Stromal cell of bone marrow (primary cell): ENCODE measurements at places on chromosomes 6 and 20.

DNA sequence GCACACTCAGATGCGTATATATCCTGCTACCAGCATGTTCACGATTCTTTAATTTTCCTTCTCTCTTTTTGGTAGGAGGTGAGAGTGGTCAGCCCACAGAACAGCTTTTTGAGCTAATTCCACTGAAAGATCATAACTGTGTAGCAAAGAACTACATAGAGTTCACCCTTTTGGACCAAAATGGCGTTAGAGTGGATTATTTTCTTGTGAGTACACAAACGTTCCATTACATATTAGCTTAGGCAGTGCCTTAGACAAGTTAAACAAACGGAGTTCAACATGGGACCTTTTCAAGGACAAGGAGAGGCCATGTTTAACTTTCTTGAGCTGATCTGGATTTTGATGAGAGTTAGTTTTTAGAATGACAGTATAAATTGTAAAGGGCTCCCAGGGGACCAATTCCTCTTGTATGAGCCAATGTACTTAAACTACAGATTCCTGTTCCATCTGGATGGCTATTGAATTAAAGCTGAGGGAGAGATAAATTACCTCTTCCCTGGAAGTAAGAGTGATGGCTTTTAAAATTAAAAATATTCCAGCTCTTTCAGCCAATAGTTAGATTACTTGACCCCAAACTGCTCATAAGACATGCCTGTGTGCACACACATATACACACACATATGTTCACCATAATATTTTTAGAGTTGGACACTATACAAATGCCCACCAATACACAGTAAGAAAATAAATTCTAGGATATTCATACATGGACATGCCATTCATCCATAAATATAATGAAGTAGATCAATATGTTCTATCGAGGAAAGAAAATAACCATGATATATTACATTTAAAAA lies 25.6 kb upstream of the ARMH2 start:
- peak; percentile 25 for DNase-seq

- no peak for DNase-seq
Observed at GRCh38 chr6:143399176-143399575, 51.3 kb downstream of the ADAT2 start.

- DNase-seq = no peak
Observed at GRCh38 chr20:55935448-55936208, 69.7 kb downstream of the CBLN4 start.

DNA sequence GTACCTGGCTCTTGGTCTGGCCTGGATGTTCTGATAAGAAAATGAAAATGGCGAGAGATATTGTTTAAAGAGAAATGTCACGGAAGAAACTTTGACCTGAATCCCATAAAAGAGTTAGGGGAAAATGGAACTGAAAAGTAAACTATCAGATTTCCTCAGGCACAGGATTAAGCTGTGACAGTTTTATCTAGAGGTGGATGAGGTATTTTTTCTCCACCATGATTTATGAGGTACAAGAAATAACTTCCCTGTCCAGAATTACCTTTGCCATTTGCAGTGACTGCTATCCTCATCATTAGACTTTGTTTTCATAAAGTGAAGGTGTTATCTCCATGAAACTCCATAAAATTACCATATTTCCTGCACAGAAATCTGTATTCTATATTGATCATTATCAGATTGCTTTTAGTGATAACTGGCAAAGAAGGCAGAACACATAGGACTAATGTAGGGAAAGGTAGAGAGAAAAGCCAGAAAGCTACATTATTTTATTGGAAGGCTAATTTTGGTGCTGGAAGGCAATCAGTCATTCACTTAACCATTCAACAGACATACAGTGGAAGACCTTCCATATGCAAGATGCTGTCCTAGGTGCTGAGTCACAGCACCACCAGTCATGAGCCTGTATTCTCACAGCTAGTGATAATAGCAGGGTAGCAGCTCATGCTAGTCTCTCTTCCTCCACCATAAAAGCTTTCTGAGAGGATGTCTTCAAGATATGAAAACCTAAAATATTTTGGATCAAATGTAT lies 427.3 kb upstream of the CITED2 start:
- DNase-seq = no peak

GRCh38 chr6:3751077-3751729 lies at the start of gene PXDC1:
PXDC1 (minus strand) TSS chr6:3751713; CDS start chr6:3751531, 182 bp downstream.
- no peak for DNase-seq

- DNase-seq = peak; percentile 33
Observed at GRCh38 chr20:34709831-34710567, 5.9 kb downstream of the TP53INP2 start.

GRCh38 chr20:23116311-23117089 lies 30.4 kb upstream of the CD93 start:
- no peak for DNase-seq

- no peak for DNase-seq
Observed at GRCh38 chr6:53587291-53587690, 42.4 kb upstream of the GCLC start.

DNA sequence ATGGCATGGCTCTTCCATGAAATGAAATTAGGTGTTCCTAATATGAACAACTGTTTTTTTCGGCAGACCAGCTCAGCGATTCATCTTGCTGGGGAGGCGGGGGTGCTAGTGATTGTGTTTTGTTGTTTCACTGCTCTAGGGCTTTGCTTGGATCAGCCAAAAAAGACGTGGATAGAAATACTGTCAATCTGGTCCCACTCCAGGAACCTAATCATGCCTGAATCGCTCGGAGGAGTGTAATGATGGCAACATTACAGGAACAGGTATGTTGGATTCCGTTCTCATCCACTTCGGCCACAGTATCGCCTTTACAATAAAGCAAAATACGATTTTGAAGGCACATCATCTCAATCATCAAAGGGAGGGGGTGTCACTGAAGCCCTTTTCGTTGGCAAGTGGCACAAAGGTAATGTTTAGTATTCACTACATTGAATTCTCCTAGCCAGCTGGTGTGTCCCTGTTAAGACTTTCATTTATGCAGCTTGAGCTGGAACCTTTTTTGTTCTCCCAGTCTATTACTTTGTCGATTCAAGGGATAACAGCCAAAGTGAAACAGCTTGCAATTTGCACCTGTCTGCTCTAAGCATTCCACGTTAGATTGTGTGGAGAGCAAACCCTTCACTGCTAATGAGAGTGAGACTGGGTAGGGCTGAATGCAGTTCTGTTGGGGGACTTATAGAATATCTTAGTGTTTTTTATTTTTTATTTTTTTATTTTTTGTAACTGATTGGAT lies 477.7 kb downstream of the TFAP2A start:
- no peak for DNase-seq

- DNase-seq = no peak
Observed at GRCh38 chr20:46458866-46459750, 52.7 kb upstream of the ELMO2 start.

GRCh38 chr20:49729780-49730179 lies 16.1 kb upstream of the B4GALT5 start:
- peak; percentile 60 for DNase-seq

GRCh38 chr6:136860043-136860442 lies 37.7 kb downstream of the PEX7 start:
- DNase-seq = no peak

DNA sequence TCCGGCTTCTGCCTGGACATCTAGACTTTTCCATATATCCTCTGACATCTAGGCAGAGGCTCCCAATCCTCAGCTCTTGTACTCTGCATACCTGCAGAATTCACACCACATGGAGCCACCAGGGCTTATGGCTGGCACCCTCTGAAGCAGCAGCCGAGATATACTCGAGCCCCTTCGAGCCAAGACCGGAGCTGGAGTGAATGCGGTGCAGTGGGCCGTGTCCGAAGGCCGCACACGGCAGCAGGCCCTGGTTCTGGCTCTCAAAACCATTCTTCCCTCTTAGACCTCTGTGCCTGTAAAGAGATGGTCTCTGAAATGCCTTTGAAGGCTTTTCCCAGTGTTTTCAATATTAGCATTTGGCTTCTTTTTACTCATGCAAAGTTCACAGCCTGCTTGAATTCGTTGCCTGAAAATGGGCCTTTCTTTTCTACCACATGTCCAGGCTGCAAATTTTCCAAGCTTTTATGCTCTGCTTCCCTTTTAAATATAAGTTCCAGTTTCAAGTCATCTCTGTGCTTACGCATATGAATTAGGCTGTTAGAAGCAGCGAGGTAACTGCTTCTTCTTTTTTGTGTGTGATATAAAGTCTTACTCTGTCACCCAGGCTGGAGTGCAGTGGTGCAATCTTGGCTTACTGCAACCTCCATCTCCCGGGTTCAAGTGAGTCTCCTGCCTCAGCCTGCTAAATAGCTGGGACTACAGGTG lies 3.8 kb upstream of the SIRPB1 start:
- no peak for DNase-seq

DNA sequence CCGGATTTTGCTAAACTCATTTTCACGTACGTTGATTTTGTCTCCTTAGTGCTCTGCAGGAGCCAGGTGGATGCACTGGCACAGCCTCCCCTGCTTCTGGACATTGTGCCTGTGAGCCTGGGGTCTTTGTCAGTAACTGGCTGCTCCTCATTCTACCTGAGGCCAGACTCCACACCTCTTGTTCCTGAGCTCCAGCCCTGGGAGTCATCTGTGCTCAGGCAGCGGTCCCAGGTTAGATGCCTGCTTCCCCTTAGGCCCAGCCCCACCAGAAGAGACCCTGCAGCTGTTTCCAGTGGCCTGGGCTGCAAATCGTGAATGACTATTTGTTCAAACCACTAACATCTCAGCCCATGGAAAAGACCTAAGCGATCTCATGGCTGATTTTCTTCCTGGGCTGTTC lies 129.1 kb downstream of the ERMARD start:
- no peak for DNase-seq

DNA sequence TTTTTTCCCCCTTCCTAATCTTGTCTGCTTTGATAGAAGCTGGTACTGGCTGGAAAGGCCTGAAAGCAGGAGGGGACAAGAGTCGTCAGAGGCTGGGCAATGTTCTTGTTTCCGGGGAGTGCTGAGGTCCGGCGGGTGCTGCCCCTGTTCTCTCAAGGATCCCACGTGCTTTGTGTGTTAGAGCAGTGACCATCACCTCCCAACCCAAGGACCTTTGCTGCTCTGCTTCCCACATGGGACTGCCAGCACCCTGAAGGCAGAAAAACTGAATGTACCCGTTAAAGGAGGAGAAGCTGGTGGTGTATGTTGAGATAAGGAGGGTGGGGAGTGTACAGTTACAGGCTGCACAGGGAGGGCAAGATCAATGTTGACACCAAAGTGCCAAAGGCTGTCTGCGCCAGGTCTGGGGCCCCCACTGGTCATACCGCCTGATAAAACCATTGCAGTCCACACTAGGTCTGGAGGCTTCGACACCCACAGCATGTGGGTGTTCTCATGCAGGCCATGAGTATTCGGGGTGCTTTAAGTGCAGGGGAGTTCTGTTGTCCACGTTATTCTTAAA lies 15.0 kb downstream of the C20orf173 start:
- DNase-seq = no peak

- no peak for DNase-seq
Observed at GRCh38 chr6:33592595-33593413, 12.7 kb upstream of the BAK1 start.

DNA sequence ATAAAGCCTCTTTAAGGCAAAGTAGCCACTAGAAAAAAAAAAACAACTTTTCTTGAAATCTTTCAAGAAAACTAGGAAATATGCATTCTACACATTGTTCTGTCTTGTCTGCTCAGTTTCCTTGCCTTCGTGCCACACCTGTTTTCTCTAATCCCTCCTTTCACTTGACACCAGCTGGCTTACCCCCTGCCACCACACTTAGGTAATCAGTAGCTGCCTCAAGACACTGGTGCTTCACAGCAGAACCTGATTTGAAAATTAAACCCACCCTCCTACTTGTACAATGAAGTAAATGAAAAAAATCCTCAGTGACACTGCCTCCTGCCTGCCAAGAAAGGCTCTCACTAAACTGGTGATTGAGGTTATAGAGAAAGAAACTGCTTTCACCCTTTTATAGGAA lies 45.8 kb upstream of the SCML4 start:
- no peak for DNase-seq

- DNase-seq = no peak
Observed at GRCh38 chr6:68108233-68108835, 526.7 kb upstream of the ADGRB3 start.

DNA sequence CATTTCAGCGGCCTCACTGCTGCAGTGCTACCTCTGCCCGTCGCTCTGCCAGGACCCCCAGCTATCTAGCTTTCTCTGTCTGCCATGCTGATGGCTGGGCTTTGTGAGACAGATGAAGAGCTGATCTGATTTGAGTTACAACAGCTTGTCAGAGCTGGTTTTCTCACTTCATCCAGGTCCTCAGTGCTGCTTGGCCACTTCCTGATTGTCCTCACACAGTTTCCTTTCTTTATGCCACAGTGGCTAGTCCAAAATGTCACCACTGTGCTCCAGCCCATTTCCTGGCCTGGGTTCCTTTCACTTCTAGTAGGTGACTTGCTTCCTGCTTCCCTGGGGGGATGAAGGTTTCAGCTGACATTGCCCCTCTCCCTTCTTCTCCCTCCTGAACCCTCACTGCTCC lies 35.4 kb downstream of the FNDC1 start:
- DNase-seq = no peak

- DNase-seq = no peak
Observed at GRCh38 chr20:5662769-5663168, 87.4 kb upstream of the SHLD1 start.

GRCh38 chr6:33439956-33440648 lies 14.3 kb upstream of the ZBTB9 start:
- no peak for DNase-seq

GRCh38 chr20:22844959-22845358 lies 190.2 kb upstream of the SSTR4 start:
- DNase-seq = no peak

DNA sequence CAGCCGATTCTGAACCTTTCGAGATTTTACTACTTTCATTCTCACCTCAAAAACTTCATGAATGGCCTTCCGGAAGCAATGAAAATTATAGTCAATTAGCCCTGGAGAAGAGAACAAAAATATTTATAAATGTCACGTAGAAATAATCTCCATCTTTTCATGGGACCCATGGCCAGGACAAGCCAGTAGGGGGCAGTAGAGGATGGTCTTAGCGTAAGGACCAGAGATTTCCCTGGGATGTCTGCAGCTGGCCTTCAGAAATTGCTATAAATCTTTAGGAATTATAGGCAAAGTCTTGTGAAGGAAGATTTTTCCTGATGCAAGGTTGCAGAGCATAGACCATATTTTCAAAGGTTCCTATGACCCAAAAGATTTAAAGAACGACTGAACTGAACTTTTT lies 15.6 kb upstream of the UBE2J1 start:
- peak; percentile 39 for DNase-seq

DNA sequence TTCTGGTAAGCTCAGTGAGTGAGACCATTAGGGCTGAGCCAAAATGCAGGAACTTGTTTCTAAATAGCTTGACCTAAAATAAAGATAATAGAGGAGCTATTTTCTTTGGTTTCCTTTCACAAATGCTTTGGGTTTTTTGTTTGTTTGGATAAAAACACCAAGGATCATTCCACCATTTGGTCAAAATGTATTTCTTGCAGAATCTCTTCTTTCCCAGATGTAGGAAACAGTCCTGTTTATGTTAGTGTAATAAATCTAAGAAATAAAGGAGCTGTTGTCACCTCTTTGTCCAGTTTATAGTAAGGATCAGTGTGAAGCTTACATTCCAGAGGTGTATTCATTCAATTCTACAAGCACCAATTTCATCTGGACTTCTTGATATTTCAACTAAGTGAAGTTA lies 297.8 kb downstream of the GJA1 start:
- no peak for DNase-seq
